ENCODE measurements at places on chromosomes 5 and 9.

DNA sequence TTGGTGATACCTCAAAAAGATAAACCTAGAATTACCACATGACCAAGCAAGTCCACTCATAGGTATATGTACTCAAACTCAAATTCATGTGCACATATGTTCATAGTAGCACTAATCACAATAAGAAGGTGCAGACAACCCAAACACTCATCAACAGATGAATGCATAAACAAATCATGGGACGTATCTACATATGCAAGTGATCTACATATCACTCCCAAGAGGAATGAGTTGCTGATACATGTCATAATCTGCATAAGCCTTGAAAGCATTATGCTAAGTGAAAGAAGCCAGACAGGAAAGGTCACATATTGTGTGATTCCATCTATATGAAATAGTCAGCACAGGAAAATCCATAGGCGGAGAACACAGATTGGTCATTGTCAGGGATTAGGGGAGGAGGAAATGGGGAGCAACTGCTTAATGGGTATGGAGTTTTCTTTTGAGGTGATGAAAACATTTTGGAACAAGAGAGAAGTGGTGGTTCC, 10.6 kb upstream of the GPX8 start:
- no peak for DNase-seq

DNA sequence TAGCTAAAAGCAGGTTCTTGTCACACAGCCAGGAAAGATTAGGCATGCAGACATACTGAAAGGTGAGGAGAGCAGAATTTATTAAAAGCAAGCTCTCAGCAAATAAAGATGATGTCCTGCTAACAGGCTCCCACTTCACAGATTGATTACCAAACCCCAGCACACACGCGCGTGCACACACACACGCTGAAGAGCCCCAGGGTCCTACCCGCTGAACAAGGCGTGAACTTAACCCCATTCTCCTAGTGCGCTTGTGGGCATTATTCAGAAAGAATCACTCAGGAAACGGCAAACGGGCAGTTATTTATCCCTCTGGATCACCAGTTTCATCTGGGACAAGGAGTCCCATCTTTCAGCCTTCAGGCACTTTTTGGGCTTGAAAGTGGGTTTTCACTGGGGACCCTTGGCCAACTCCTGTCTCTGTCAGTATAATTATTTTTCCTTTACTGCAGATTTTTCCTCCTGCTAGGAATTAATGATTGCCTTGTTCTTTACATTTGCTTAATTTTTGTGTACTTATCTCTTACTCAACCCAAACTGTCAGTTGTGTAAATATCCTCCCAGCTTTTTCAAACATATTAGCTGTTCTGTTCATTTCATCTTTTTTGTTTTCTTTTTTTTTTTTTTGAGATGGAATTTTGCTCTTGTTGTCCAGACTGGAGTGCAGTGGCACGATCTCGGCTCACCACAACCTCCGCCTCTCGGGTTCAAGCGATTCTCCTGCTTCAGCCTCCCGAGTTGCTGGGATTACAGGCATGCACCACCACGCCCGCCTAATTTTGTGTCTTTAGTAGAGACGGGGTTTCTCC, 92.6 kb downstream of the RIC1 start:
- DNase-seq: no peak

- DNase-seq: no peak
Measured at GRCh38 chr5:4345850-4346249, 750.2 kb downstream of the IRX1 start.

DNA sequence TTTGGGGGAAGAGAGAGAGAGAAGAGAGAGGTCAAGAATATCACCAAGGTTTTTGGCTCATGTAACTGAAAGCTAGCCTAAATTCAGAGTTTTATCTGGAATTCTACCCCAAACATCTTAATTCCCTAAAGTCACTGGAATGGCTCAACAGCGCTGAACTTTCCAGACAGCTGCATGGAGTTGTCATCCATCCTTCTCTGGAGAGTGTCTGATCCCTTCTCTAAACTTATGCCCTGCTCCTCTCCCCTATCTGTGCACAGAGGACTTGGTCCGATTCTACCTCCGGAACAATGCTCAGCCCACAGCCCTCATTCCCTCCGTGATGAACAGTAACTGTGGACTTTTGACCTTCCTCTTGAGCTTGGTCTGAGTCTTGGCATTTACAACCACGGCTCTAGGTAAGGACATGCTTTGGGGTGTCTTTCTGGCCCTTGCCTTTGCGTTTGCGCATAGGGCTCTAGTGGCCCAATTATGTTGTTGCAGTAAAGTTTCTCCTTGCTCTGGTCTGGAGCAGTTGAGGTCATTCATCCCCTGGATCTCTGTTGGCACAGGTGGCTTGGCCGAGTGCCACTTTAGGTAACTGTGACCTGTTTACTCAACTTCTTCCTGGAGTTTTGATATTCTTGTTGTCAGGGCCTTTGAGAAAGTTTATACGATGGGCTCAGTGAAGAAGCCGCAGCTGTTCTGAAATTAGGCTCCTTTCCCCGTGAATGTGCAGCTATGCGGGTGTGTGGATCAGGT, 18.3 kb upstream of the CD180 start:
- DNase-seq: peak; percentile 98

GRCh38 chr9:95085036-95085770, 232.3 kb downstream of the FANCC start:
- DNase-seq: no peak

- DNase-seq: no peak
Measured at GRCh38 chr9:20898885-20899554, 132.4 kb downstream of the HACD4 start.

DNA sequence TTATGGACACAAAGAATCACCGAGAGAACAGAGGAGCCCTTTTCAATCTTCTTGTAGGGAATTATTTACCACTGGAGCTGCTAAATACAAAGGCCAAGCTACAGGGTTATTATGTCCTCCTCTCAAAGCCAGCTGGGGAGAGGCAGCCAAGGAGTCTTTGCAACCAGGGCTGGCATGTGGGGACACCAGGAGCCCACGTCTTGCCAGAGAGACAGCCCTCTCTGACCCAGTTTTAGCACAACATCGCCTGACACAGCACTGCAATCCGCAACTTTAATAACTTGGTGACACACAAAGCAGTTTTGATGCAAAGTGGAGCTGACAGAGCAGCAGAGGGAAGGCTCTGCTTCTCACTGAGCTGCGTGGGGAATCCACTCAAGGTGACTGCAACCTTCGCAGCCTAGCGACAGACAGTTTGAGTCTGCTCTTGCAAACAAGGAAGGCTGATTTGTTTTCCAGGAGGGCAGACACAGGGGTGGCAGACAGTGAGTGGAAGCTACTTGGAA, 33.6 kb downstream of the TLR4 start:
- no peak for DNase-seq

GRCh38 chr9:86359151-86359879, 5.1 kb upstream of the TUT7 start:
- DNase-seq: no peak
